Esophagus muscularis mucosa (tissue), 4 donors: ENCODE measurements at places on chromosomes 3 and 15. TPM values are rescaled to one million over a fixed set of nuclear protein-coding genes. Genes with fewer than 3 reads are reported as not detected.
A peak's percentile ranks its signal among the peaks of the same experiment; 100 is the strongest.

BTLA gene
- total RNA-seq: not detected

- H3K4me1 ChIP-seq: peaks cover 100% of the 10 kb centered on the region
- H3K36me3 ChIP-seq: no peaks in the 10 kb centered on the region
- peak overlapping the region; percentile 90 for H3K27ac ChIP-seq
- H3K27me3 ChIP-seq: no peaks in the 10 kb centered on the region
- no peak for DNase-seq
Observed at GRCh38 chr3:188296761-188297612, 143.0 kb downstream of the LPP start.

DNA sequence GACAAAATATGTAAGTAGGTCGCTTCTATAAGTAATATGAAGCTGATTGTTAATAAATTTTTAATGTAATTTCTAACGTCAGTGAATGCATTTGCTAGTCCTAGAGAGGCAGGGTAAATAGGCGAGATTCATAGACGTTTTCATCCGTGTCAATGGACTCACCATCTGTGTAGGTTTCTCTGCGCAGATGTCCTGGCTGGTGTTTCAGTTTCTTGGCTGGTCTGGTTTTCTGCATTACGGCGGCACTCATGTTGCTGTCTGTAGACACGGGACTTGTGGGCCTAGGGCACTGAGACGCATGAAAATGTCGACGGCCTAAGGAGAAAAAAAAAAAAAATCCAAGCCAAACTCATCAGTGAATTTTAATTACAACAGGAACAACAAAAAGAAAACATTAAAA is 1153.3 kb downstream of the ROBO1 start:
- DNase-seq: no peak
- H3K36me3 ChIP-seq: no peaks in the 10 kb centered on the region
- no peak overlapping the region for H3K4me3 ChIP-seq
- no peak overlapping the region for H3K27ac ChIP-seq
- no peaks in the 10 kb centered on the region for H3K4me1 ChIP-seq

DNA sequence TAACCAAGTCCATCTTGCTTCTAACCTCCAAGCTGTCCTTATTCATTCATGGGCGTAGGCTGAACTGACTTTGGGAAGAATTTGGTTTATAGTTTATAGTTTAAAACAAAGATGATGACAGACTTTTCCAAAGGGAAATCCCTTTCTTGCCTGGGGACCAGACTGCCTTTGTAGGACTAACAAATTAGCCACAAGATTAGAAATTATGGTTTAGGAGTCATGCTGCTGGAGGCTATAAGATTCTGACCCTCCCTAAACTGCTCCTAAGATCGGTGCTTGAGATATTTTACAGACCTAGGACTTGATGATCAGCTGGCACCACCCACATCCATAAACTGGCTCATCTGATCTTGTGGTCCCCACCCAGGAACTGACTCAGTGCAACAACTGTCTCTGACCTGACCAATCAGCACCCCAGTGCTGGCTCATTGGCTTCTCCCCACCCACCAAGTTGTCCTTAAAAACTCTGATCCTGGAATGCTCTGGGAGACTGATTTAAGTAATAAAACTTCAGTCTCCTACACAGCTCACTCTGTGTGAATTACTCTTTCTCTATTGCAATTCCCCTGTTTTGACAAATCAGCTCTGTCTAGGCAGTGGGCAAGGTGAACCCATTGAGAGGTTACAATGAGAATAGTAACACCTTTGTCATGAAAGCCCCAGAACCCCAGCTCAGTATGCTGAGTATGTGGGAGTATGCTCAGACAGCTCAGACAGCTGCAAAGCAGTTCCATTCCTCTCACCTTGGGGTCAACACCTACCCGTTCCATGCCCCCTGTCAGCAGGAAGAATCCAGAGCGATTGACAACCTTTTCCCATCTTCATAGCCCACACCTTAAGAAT is 51.6 kb upstream of the C15orf39 start:
- no peaks in the 10 kb centered on the region for H3K4me1 ChIP-seq
- no peak overlapping the region for H3K4me3 ChIP-seq
- no peak for DNase-seq

DNA sequence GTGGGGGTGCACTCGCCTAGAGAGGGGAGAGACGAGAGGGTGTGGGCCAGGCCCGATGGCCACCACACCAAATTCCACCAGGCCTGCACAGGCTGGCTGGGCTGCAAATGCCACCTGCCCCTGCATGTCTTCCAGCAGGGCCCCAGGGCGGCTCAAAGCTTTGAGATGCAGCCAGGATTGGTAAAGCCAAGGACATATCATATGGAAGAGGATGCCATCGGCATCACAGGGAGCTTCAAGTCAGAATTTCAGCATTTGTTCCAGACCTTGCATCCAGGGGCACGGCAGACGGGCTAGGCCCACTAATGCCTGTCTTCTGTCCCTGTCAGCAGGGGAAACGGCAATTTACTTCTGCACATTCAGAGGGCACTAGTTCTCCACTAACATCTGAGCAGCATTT is 97.8 kb downstream of the NUP210 start:
- H3K36me3 ChIP-seq: peaks cover 85% of the 10 kb centered on the region
- no peaks in the 10 kb centered on the region for H3K4me1 ChIP-seq
- no peaks in the 10 kb centered on the region for H3K27me3 ChIP-seq
- H3K27ac ChIP-seq: no peak overlapping the region

ITIH1 gene
- total RNA-seq: not detected

- no peaks in the 10 kb centered on the region for H3K27me3 ChIP-seq
- no peaks in the 10 kb centered on the region for H3K36me3 ChIP-seq
- no peak overlapping the region for H3K27ac ChIP-seq
Observed at GRCh38 chr3:99246010-99246654, 344.6 kb upstream of the DCBLD2 start.
